ENCODE measurements at places on chromosomes 2 and 18. TPM values are rescaled to one million over a fixed set of nuclear protein-coding genes. Genes with fewer than 3 reads are reported as not detected.

GNLY gene
- not detected for total RNA-seq

COL4A3 gene
- 3.1 TPM for total RNA-seq

ERFE gene
- 24.2 TPM for total RNA-seq

CDH2 gene
- total RNA-seq: 23.8 TPM

CIAO1 gene
- 54.2 TPM for total RNA-seq

MC2R gene
- total RNA-seq: not detected

FBLN7 gene
- total RNA-seq: 10.8 TPM

CIB4 gene
- total RNA-seq: not detected

MPP4 gene
- total RNA-seq: 1.3 TPM

KCNE4 gene
- 10.7 TPM for total RNA-seq

ANKAR gene
- total RNA-seq: 4.3 TPM
